ENCODE measurements at places on chromosomes 3 and 15.

DNA sequence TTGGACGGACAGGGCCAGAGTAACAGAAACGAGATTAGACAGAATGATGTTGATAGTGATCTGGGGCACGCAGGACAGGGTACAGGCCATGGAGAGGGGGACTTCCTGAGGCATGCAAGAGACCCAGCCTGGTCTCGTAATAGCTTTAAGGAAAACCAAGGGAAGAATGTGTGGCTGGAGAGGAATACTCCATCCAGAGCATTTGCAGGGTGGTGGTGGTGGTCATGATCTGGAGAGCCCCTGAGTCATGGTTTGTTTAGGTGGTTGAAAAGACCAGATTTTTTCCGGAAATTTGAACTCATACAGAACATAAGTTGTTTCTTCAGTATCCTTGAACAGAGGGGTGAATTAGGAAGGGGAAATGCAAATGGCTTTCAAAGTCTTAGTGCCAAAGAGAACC lies 138.5 kb downstream of the DUT start:
- no peak for DNase-seq

GRCh38 chr3:97245201-97245910 lies 431.0 kb downstream of the EPHA6 start:
- DNase-seq = no peak

DNA sequence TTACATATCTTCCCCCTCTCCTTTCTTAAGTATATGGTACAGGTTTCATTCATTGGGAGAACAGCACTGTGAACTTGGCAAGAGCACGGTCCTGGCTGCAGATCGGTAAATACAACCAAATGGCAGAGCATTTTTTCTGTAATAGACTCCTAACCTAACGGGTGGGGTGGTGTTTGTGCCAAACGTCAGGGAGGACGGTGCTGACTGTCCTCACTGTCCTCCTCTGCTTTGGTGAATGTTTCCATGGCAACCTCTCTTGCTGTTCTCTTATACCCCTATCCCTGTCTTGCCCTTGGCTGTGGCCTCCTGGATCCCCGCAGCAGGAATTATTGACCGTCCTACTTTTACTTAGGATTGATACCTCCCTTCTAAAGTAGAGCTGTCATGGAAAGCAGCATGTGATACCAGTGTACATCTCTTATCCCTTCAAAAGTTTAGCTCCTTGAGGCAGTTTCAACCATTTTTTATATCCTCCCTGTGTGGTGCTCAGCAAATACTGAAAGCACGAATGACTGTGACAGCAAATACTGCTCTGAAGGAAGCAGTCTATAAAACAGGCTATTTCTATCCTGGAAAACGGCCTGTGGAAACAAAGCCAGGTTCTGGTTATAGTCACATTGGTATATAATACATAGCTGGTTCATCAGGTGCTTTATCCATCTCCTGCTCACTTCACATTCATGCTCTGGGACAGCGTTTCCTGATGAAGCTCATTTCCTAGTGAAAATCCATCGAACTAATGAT lies 275.4 kb upstream of the C2CD4B start:
- DNase-seq = no peak

- no peak for DNase-seq
Observed at GRCh38 chr15:54109014-54109413, 130.8 kb downstream of the UNC13C start.

GRCh38 chr15:23416349-23417276 lies 30.4 kb downstream of the GOLGA6L2 start:
- no peak for DNase-seq

Data from activated T-helper 9 cell treated with anti-CD3 and anti-CD28 coated beads, Interleukin-2, amount 50 U/mL, for 16 hours (primary cell).